ENCODE measurements at places on chromosomes 12 and 14. TPM values are rescaled to one million over a fixed set of nuclear protein-coding genes. Genes with fewer than 3 reads are reported as not detected.

TAC3 gene
- polyA plus RNA-seq = 0.81 TPM

SERPINA10 gene
- 0.09 TPM for polyA plus RNA-seq

KLRG1 gene
- 1.5 TPM for polyA plus RNA-seq

PIWIL1 gene
- 0.10 TPM for polyA plus RNA-seq

TMEM263 gene
- polyA plus RNA-seq = 85.0 TPM

DPF3 gene
- polyA plus RNA-seq = 1.6 TPM

A2ML1 gene
- polyA plus RNA-seq = 0.64 TPM

WSCD2 gene
- polyA plus RNA-seq = 0.25 TPM

TBX3 gene
- 99.3 TPM for polyA plus RNA-seq

Measured in right lung (tissue), 10 donors.